Hematopoietic multipotent progenitor cell (in vitro differentiated cells): ENCODE measurements at places on chromosomes 13 and 19. TPM values are rescaled to one million over a fixed set of nuclear protein-coding genes. Genes with fewer than 3 reads are reported as not detected.

- no peak for DNase-seq
Measured at GRCh38 chr19:51204321-51204720, 20.6 kb upstream of the CD33 start.

DNA sequence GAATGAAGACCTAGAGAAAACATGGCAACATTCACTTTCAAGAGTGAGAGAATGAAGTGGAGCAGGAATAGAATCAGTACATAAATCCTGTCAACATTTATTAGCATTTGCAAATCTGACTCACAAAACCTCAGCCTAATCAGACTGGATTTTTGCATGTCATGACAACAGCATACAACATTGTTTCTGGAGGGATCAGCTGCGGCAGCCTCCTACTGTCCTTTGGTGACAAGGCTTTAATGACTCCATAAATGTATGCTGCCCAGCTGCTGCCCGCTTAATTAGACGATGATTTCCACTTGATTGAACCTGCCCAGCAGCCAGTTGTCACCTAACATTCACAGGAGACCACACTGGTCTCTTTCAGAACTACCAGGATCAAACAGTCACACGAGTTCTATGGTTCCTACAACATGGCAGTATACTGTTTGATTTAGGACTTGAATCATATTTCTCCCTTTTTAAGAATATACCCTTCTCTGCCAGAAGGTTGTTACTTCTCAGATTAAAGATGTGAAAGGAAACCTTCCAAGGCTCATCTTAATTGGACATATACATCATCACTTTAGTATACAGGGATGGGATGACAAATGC, 9.3 kb downstream of the EBPL start:
- no peak for DNase-seq

CABP5 gene
- total RNA-seq = not detected

DNA sequence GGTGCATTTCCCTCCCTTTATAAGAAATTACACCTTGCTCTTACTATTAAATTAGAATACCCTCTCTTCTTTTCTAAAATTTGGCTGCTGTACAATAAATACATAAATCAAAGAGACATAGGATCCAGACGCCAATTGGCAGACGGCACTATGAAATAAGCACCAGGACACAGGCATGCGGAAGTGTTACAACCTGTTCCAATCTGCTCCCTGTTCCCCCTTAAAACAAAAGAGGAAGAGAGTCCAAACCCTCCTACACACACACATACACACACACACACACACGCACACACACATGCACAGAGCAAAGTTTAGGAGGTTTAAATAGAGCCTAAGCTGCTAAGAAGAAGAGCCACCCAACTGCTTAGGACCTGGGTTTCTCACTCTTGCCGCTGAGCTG, 75.6 kb upstream of the ZNF507 start:
- DNase-seq = peak; percentile 22

KLK13 gene
- not detected for total RNA-seq

PGLYRP2 gene
- total RNA-seq = under 0.01 TPM

GRCh38 chr13:89900104-89900765, 1447.3 kb upstream of the MIR17HG start:
- no peak for DNase-seq

DNA sequence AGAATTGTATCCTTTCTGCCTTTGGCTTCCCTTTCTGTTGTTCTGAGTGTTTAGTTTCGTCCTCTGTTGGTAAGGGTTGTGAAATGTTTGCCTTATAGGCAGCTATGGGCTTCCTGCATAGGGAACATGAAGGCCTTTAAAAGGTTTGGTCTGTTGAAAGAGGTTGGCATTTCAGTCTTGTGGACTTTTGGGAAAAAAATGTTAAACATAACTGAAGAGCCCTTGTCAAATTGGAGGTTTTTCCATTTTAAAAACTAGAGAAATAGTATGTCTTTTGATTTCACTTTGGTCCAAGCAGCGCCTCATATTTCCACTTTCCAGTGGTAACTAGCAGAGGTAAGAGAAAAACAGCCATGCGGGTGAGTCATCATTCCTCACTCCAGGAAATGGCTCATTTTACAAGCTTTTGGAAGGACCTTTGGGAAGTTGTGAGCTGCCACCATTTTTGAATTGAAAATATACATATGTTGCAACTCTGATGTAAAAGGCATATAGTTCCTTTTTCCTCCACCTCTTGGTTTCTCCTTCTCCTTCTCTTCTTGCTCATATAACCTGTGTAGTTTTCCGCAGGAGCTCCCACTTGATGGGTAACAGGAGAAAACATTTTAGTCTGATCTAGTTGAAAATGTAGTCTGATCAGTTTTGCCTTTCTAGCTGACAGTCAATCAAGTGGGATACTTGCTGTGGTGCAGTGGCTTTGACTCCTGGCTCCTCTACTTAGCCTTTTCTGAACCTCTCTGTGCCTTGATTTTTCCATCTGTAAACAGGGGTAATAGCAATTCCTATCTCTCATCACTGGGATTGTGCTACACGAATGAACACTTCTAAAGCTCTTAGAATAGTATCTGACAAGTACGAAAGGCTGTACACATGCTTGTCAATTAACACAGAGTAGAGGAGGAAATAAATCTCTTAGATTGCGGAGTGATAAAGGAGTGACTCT, 23.0 kb downstream of the GPC6 start:
- DNase-seq = no peak

GRCh38 chr19:46573679-46574498, 27.2 kb upstream of the CALM3 start:
- DNase-seq = no peak

DNA sequence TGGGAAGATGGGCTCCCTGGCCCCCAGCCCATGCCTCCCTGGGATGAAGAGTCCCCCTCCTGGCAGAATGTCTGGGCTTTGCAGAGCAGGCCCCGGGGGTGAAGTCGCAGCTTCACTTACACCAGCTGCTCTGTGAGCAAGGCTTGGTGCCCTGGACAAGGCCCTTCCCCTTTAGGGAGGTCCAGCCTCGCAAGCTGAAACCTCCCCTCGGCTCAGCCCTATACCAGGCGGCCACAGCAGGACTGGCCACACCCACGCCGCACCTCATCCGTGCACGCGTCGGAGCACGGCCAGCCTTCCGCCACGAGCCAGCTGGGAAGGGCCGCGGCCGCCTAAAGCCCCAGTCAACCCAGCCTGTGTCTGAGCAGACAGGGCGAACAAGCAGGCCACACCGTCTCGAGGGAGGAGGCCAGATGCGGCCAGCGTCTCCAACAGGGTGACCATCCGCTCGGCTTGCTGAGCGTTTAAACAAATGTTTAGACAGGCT, 83.2 kb upstream of the MCF2L start:
- DNase-seq = peak; percentile 47

ZNF543 gene
- 11.8 TPM for total RNA-seq

GRCh38 chr13:20729633-20730585, 26.4 kb downstream of the IL17D start:
- DNase-seq = no peak

DNA sequence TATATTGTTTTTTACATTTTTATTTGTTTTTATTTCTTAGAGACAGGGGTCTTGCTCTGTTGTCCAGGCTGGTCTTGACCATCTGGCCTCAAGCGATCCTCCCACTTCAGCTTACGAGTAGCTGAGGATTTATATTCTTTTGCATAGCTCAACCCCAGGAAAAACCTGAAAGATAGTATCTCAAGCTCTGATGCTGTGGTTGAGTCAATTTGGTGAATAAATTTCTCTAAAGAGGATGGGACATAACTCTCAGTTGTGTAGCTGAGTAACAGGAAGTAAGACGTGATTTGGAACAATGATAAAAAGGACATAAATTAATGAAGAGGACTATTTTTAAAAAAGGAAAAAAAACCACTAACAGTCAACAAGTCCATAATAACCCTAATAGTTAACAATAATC, 79.8 kb upstream of the TNFSF11 start:
- DNase-seq = no peak

ADM5 gene
- total RNA-seq = 1.9 TPM

GRCh38 chr13:45732916-45733315, 30.8 kb downstream of the CBY2 start:
- DNase-seq = no peak

DNA sequence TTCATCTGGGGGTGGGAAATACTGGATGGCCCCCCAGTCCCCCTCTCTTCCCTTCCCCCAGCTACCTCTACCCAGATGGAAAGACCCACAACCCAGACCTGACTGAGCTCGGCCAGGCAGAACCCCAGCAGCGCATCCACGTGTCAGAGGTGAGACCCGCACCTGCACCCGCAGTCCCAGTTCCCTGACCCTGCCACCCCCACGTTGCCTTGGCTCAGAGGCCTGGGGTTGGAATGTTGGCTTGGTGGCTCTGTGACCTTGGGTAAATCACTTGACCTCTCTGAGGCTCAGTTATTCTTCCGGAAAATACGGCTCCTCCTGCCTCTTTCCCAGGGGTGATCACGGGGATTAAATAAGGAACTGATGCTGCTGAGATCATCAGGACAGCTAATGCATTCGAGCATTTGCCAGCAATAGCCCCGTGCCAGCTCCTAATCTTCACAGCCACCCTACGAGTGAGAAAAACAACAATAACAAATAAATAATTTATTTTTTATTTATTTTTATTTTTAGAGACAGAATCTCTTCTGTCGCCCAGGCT, 12.3 kb downstream of the CBLC start:
- DNase-seq = no peak

LSR gene
- 14.3 TPM for total RNA-seq

DNA sequence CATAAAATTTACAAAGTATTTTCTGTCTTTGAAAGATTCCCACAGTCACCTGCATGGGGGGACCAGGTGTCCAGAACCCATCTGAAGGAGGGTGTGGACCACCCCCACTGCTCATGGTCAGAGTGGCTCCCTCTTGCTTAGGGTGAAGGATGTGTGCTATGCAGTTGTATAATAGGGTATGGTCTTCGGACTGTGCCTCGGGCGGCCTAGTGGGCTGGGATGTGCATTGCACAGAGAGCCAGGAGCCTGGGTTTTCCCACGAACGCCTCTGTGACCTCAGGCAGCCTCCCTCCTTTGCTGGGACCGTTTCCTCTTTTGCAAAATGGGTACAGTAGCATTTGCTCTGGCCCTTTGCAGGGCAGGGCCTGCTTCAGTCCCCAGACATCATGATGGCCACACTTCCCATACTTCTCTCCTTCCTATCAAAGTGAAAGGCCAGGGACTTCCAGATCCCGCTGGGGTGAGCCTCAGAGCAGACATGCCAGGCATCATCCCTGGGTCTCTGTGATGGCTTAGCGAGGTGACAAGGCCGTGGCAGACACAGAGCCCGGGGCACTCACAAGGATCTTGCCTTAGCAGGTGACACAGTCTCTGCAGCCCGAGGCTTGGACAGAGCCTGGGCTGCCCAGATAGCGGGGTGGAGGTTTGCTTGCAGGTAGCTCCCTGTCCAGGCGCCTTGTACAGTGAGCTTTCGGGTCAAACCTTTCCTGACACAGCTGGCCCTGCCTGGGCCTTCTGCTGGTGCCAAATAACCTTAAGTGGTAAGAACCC, 59.4 kb upstream of the ZNF536 start:
- DNase-seq = no peak

IGFL1 gene
- not detected for total RNA-seq

GRCh38 chr19:46160233-46160775, 12.3 kb downstream of the IGFL2 start:
- no peak for DNase-seq

- DNase-seq = no peak
Measured at GRCh38 chr19:17775245-17775927, 19.6 kb upstream of the B3GNT3 start.

DNA sequence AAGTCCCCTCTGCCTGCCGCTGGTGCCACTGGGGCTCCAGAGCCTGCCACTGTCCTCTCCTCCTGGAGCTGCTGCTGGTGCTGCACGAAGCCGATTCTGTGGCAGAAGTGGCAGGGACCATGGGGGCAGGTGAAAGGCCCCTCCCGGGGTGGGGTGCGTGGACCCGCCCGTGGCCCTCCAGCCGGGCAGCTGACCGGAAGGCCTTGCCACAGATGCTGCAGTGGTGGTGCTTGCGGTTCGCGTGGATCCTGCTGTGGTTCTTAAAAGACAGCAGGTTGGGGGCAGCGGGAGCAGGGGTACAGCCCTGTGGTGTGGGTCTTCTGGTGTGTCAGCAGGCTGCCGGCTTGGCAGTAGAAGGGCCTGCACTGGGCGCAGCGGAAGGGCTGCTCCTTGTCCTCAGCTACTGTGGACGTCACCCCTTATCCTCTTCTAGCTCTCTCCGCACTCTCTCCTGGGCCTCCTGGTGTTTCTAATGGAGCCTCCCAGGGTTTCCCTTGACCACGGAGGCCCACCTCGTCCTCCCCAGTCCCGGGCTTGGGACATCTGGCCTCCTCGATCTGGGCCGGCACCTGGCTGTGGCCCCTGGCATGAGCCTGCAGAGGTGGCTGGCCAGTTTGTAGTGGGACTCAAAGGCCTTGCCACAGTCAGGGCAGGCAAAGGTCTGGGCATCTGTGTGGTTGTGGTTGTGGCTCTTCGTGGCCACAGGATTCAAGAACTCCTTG, 380.4 kb downstream of the OLFM4 start:
- no peak for DNase-seq

OR7D2 gene
- 0.27 TPM for total RNA-seq

DNA sequence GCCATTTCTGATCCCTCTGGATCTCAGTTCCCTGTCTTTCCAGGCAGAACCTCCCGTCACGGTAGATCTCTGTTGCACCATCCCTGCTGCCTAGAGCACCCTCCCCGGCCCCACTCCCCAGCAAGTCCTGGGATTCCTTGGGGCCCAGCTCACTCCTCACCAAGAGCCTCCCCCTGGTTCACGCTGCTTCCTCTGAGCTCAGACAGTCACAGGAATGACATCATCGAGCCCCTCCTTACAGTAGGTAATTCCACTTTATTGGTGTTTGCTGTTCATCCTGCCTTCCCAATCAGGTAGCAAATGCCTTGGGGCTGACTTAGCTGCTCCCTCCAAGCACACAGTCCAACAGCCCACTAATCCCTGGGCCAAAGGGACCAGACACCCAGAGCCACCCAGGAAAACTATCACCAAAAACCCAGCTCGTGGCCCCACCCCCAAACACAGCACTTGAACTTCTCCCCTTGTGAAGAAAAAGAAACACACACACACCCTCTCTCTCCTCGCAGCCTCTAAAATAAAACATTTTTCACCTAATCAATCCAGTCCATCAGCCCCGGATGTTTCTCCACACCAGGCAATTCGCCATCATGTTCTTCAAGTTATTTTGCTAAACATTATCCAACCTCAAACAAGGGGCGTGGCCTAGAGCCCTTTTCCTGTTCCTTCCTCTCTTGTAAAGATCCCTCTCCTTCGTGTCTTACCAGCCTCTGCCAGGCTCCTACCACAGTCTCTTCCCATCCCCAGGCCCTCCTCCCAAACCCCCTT, 2.5 kb downstream of the NAPA start:
- no peak for DNase-seq

LILRA2 gene
- total RNA-seq = 12.9 TPM

- no peak for DNase-seq
Measured at GRCh38 chr13:95902741-95903140, 150.5 kb downstream of the UGGT2 start.

DNA sequence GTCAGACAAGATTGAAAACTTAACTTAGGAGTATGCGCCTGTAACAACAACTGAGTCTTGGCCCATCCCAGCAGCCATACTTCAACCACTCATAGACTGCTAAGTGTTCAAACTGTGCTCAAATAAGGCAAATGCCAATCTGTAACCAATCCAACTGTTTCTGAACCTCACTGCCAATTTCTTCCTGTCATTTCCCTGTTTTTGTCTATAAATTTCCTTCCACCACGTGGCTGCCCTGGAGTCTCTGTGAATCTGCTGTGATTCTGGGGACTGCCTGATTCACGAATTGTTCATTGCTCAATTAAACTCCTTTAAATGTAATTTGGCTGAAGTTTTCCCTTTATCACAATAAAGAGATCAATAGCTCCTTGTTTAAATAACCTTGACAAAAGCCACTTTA, 50.8 kb upstream of the FREM2 start:
- DNase-seq = no peak

- no peak for DNase-seq
Measured at GRCh38 chr19:3586707-3587346, 1.5 kb downstream of the GIPC3 start.

BRCA2 gene
- 1.9 TPM for total RNA-seq

ZNF724 gene
- 6.7 TPM for total RNA-seq
